Stimulated activated CD8-positive, alpha-beta memory T cell treated with anti-CD3 and anti-CD28 coated beads, Interleukin-4, amount 100 ng/mL, for 1 hour (primary cell): ENCODE measurements at places on chromosomes 4 and X.

DNA sequence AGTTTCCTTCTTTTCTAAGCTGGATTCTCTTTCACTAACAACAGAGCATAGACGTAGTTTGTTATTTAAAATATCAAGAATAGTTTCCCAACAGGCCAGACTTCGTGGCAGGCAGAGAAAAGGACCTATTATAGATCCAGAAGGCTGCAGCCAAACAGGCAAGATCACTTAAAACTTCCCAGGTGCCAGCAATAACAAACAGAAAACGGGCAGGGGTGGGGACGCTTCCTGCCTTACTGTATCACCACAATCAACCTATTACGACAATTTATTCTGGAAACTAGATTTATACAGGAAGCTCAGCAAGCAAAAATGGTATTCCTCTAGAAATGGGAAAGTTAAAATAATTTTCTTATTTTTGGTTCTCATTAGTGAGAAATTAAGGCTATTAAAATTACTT is 22.1 kb downstream of the RWDD4 start:
- no peak for DNase-seq

DNA sequence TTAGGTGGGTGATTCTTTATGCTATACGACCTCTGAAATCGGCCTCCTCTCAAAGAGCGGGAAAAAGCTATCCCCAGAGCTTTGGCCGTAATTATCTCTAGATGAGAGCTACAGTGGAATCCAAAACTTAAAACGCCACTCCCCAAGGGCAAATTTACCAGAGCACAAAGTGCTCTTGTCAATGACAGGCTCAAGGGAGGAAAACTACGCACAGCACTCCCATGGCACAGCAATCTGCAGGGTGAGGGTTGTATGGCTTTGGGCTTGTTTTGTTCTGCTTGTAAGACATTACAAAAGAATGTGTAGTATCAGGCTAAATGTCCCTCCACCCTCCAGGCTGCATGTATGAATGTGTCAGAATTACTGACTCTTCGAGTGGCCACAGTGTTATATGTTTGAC is 44.0 kb downstream of the ARHGEF6 start:
- DNase-seq: no peak

DNA sequence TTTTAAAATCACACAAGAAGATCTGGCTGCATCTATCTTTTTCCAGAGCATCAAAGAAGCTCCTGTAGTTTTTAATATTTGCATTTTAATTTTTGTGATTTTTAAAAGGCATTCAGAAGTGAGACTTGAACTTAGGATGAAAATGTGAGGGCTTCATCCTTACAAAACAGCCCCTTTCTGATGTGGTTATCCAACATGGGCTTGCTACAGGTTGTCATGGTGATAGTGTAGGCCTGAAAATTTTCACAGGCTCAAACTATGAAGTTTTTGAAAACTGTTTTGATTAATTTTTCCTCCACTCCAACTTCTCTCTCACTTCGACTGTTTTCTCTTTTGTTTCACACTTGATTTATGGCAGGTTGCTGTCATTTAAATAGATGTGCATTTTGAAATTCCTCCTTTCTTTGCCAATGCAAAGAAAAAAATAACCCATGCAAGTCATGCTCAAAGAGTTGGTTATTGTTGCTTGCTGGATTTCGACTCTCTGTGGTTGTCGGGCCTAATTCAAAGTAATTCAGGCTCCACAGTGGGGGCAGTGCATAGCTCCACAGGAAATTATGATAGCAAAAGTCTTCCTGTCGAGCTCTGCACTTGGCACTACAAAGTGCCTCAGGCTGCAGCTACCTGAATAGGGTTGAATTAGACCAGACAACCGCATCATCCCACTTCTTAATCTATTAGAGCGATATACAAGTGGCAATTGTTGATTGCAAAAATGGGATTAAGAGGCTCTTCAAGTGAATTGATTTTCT is 201.0 kb upstream of the GPR101 start:
- DNase-seq: no peak

- DNase-seq: no peak
These were observed 8.2 kb upstream of the ABCG2 start for GRCh38 chr4:88166608-88167007.

DNA sequence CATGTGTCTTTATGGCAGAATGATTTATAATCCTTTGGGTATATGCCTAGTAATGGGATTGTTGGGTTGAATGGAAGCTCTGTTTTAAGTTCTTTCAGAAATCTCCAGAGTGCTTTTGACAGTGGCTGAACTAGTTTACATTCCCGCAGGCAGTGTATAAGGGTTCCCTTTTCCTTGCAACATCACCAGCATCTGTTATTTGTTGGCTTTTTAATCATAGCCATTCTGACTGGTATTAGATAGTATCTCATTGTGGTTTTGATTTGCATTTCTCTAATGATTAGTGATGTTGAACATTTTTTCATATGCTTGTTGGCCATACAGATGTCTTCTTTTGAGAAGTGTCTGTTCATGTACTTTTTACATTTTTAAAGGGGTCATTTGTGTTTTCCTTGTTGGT is 129.8 kb downstream of the TBCK start:
- DNase-seq: no peak
